ENCODE measurements at places on chromosomes 4 and X.

GRCh38 chr4:88967883-88968331 lies 89.1 kb downstream of the FAM13A start:
- no peak for DNase-seq

- no peak for DNase-seq
These were observed 48.0 kb upstream of the CASK start for GRCh38 chrX:41971346-41971745.

- no peak for DNase-seq
These were observed 26.4 kb downstream of the JADE3 start for GRCh38 chrX:46938589-46938988.

- no peak for DNase-seq
These were observed 31.4 kb downstream of the VCX2 start for GRCh38 chrX:8139716-8140115.

GRCh38 chr4:172188248-172188988 lies 375.2 kb downstream of the GALNTL6 start:
- DNase-seq: no peak

DNA sequence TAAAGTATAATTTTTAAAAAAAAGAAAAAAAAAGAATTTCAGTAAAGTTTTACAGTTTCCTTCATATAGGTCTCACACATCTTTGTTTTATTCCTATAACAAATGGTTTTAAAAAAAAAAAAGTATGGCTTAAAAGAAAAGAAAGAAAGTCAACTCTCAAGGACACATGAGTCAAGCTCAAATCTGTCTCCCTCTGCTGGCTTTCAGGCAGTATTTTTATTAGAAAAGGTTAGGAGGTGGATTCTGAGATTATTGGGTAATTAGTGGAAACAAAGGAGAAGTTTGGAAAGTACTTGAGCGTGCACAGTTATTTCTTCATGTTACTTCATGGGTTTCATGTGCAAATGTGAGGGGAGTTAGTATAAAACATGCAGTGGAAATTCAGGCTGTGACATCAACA lies 36.6 kb upstream of the BTC start:
- no peak for DNase-seq

- DNase-seq: no peak
These were observed 101.6 kb upstream of the JADE1 start for GRCh38 chr4:128707864-128708263.

- no peak for DNase-seq
These were observed 26.1 kb upstream of the EREG start for GRCh38 chr4:74338792-74339333.

DNA sequence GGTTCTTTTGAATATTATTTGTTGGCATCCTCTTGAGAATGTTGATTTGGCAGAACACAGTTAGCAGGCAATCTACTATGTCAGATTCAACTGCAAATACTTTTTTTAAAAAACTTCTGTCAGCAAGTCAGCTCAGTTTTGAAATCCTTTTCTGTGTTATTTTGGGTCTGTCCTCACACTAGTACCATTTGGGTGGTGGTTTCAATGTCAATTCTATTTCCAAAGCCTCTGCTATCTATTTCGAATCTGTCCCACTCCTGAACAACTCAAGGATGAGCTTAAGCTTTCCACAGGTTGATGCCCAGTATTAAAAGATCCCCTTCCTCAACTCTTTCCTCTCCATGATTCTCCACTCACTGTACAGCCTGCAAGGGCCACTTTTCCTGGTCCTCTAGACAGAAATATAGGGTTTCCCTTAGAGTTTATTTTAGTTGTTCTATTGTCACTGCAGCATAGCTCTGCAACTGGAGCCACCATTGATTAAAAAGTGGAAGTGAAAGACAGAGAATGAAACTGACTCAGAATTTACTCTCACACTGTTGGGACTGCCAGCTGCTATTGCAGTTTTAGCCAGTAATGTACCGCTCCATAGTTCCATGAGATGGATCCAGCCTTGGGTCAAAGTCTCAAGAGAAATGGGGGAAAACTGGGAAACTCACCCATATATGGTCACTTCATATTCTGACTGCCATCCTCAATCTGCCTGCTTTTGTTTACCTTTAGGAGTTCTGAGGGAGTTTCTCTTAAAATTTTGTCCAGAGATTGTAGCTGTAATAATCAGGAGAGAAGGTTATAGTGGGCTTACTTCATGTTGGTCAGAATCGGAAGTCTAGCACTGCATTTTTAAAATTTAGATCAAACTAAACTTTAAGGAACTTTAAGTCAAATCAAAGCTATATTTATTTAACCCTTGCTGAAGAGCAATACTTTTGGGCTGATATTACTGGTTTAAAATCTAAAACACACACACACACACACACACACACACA lies 14.6 kb downstream of the HDX start:
- DNase-seq: no peak

DNA sequence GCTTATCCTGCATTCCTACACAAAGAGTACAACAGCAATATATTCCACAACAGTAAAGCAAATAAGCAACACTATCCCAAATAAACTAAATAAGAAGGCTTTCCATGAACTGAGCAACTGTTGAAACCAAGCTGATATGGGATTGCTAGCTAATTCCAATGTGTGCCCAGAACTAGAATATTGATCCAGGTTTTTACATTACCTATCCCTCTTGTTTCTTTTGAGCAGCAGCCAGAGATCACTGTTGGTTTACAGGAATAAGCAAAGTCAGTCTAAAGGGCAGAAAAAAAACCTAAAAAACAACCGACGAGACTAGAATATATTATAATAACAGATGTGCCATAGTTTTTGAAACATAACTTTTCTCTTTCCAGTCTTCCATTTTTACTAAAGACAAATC lies 22.4 kb upstream of the ADH4 start:
- DNase-seq: no peak

DNA sequence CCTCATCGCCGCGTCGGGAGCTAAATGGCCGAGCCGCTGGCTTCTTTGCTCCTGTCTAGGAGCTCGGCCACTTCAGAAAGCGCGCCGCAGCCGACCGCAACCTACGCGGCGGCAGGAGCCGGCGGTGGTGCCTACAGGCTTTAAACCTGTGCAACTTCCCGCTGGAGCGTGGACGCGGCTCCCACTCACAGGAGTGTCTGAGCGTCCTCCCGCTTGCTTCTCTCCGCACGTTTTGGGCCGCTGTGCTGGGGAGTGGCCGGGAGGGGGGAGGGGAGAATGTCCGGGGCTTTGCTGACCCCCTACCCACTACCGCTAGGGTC lies 1.0 kb downstream of the NHSL2 start:
- DNase-seq: no peak

DNA sequence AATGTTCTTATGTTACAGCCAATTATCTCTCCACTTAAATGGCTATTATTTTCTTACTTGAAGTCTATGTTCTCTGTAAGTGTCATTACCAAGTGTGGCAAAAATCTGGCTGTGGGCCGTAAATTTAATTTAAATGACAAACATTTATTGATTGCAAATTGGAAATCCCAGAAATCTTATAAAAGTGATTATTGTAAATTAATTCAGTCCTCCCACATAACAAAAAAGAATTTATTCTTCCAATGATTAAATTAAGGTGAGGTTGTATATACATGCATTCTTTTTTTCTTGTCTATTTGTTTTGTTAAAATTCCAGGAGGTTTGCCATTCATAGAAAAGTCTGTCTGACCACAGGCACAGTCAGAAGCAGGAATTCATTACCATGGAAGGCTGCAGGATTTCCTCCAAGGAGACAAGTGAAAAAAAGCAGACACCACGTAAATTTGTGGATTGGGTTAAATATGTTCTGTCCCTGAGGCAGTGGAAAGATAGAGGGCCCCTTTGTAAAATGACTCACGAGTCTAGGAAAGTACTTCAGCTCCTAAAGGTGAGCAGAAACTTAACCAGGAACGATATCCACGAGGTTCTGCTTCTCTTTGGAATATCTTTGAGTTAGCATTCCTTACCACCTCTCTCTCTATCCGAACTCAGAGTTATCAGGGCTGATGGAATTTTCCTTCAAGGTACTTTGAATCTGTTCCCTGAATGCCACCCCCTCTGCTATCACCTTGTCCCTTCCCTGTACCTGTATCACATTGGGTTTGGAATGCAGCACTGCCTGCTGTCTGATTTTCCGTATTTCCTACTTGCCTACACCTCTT lies 10.7 kb downstream of the PPARGC1A start:
- DNase-seq: no peak

DNA sequence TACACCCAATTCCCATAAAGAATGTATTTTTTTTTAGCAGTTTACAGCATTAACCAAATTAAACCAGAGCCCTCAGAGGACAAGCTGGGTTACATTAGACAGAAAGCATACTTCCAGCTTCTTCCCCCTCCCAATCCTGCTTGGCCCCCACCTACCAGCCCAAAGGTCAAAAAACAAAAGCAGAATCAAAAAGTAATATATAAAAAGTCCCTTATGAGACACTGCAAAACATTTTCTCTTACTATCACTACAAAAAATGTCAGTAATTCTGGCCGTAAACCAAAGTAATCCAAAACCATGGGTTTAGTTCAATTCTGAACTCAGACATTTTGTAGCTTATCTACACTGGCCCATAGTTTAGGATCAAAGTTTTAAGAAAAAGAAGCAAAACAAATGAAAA lies 38.0 kb downstream of the APBB2 start:
- no peak for DNase-seq

DNA sequence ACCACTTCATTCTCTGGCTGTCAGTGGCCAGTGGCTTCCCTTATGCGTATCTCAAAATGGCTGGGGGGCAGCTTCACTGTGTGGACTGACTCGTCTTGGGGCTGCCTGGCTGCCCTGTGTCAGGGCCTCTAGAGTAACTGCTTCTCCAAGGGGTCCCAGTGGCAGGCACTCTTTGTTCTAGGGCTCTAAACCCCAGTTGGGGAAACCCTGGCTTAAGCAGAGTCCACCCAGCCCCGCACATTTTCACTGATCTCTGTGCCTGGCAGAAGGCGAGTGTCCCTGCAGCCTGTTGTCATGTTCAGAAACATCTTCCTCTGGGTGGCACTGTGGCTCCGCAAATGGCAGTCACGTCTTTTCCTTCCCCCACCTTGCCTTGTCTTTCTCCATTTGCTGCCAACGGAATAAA lies 59.7 kb downstream of the NBDY start:
- no peak for DNase-seq

DNA sequence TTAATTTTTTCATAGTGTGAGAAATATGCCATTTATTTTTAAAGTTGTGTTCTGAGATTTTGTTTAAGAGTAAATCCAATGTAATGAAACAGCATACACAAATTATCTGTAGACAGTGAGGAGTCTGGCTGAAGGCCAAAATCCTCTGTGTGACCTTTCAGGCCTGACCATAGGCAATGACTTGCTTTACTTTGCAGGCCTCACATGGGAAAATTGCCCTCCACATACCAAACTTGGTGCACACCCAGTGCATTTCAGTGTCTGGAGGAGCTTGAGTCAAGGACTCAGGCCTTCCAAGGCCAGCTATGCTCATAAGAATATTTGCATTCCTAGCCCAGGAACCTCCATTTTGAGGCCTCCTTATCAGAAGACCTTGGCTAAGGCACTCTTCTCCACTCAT lies 430.1 kb downstream of the GABRG1 start:
- DNase-seq: no peak

- no peak for DNase-seq
These were observed 2399.8 kb upstream of the TENM3 start for GRCh38 chr4:179843370-179843769.

GRCh38 chrX:155534800-155535199 lies 76.4 kb upstream of the F8A3 start:
- no peak for DNase-seq

DNA sequence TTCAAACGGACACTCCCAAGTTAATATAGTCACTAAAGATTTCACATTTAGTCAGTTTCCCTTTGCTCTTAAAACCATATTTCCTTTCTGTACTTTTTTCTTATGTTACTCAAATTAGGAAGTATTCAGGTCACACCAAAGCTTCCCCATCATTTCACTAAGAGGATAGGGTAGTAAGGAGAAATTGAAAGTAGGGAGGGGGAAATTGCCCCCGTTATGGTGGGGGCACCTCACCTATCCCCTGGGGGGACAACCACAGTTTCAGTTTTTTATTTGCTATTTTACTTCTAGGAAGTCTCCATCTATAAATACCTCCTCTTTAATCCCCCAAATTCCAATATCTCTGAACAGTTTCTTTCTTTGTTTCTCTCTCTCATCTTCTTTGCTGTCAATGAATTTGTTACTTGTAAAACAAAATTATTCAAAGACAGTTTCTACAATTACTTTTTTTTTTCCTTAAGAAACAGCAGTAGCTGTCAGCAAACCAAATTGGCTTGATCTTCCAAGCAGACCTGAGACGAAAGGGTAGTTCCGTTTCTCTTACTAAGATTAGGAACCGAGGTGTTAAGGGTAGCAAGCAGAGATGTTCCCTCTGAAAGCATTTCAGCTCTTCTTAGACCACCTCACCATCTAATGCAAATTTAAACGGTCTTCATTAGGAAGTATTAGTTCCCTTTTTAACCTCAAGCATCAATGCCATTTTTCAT lies 160.2 kb upstream of the KLF3 start:
- no peak for DNase-seq

GRCh38 chr4:114229706-114230105 lies 250.3 kb upstream of the ARSJ start:
- no peak for DNase-seq

DNA sequence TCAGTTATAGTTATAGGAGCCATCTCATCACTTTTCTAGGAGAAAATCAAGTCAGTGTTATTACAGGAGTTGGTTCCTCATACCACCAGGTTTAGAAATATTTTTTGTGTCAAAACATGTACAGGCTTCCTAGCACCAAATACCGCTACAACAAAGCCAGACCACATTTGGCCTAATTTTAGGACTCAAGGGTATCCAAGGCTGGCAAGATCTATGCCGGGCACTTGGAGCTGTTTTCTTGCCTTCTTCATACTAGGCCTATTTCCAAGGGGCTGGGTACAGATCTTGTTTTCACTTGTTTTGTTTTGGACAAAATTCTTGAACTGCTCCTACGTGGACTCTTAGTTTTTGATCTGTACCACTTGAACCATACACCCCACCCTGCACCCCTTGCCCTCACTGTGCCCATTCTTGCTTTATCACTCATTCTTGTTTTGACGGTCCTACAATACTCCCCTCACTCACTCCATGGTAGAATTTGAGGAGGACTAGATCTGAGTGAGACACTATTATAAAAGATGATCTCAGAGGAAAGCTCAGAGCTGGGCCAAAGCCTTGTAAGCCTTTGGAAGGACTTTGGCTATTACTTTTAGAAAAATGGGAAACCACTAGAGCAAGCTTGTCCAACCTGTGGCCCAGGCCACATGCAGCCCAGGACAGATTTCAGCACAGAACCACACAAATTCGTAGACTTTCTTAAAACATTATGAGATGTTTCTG lies 17.7 kb upstream of the TMEM144 start:
- no peak for DNase-seq

GRCh38 chr4:73673286-73673685 lies 53.0 kb upstream of the RASSF6 start:
- no peak for DNase-seq

GRCh38 chrX:154317391-154317995 lies 21.9 kb downstream of the TKTL1 start:
- DNase-seq: peak; percentile 15

- DNase-seq: no peak
These were observed 41.4 kb downstream of the CLCN3 start for GRCh38 chr4:169661761-169662160.

DNA sequence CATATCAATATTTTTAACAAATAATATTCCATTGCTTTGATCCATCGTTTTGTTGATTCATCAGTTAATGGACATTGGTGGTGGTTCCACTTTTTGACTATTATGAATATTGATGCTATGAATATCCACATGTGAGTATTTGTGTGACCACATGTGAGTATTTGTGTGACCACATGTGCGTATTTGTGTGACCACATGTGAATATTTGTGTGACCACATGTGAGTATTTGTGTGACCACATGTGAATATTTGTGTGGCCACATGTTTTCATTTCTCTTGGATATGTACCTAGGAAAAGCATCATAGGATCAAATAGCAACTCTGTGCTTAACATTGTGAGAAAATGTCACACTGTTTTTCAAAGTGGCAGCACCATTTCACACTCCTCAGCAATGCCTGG lies 433.6 kb upstream of the FRG1 start:
- no peak for DNase-seq

Measured in NCI-H1092 treated with DMSO at 0.1 percent for 48 hours (cell line).